ENCODE measurements at places on chromosomes 3 and 15. TPM values are rescaled to one million over a fixed set of nuclear protein-coding genes. Genes with fewer than 3 reads are reported as not detected.

TMEM108 gene
- total RNA-seq = 0.41 TPM

C2CD4A gene
- total RNA-seq = not detected

TEX55 gene
- not detected for total RNA-seq

CDHR4 gene
- 0.68 TPM for total RNA-seq

SPESP1 gene
- total RNA-seq = 3.3 TPM

ZNF385D gene
- total RNA-seq = 15.8 TPM

DNA sequence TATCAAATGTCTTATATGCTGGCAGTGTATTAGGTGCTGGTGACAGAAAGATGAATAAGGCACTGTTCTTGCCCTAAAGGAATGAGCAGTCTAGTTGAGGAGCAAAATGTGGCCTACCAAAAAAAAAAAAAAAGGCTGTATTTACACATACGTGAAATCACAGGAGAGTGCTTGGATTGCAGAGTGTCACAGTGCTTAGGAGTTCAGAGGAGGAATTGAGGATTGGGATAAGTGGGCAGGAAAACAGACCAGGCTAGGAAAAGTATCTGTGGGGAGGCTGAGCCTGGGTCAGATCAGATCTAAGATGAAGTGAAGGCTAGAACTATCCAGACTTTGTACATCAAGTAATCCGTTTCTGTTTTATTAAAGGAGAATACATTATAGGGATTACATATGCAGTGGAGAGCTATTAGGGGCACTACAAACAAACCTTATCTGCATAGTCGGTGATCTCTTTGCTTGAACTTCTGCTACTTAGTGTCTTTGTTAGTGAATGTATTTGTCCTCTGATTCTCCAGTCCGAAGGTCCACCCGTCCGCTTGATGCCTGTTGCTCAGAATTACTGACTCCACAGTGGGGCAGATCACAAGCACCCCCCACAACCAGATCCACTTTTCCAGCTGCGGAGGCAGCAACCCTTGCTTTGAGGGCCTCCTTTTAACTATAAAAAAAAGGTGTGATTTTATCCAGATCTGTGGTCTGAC lies 80.0 kb downstream of the FNDC3B start:
- no peak for DNase-seq

DNA sequence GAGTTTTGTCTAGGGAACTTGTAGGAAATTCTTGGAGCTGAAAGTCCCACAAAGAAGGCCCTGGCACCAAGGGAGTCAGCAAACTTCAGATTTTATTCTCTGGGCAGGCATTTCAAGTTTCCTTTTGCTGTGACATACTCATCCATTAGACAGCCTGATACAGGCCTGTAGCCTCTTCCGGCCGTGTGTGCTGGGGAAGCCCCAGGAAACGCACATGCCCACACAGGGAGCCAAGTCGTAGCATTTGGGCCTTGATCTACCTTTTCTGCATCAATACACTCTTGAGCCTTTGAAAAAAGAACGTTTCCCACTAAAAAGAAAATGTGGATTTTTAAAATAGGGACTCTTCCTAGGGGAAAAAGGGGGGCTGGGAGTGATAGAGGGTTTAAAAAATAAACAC lies 15.0 kb downstream of the TIGIT start:
- no peak for DNase-seq

GRCh38 chr3:57158813-57159738 lies 6.1 kb downstream of the IL17RD start:
- no peak for DNase-seq

- DNase-seq = no peak
Measured at GRCh38 chr3:47288966-47289910, 6.5 kb downstream of the KLHL18 start.

DNA sequence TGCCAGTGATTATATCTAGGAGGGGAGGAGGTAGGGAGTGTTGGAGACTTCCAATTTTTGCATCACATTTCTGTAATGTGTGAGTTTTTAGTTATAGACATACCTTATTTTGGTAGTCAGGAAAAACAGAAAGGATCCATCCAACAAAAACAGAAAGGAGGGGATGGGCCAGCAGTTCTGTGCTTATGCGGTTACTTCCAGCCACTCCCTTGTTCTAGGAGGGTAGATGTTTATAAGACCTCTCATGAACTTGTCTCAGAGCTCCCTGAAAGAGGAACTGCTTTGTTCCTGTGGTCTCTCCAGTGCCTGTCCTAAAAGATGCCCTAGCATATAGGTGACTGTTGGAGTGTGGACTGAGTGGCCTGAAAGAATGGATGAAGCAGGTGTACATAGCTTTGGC lies 323.3 kb downstream of the CACNA2D3 start:
- no peak for DNase-seq

DNA sequence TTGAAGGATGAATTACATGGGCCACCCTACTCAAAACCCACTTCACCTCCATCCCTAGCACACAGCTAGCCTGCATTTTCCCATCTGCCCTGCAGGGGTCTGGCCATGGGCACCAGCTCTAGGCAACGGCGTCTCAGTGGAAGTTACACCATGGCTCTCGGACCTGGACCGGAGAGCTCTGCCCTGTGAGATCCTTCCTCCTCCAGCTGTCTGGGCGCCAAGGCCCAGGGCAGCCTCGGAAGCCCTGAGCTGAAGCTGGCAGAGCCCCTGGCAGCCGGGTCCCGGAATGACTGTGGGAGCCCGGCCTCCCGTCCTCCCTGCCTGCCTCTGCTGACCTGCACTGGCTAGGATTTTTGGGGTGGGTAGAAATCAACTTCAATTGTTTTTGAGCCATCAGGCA lies 98.9 kb downstream of the CHSY1 start:
- DNase-seq = no peak

DNA sequence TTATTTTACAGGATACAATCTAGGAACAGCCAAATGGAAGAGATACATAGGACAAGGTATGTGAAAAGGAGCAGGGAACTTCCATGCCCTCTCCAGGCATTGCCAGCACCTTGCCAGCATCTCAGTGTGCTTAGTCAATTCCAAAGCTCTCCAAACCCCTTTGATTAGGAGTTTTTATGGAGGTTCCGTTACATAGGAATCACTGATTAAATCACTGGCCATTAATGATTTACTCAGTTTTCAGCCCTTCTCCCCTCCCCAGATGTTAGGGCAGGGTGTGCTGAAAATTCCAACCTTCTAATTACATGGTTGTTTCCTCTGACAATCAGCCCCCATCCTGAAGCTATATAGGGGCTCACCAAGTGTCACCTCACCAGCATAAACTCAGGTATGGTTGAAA lies 11.5 kb downstream of the MYLK start:
- DNase-seq = no peak

GRCh38 chr3:25897019-25897418 lies 107.1 kb downstream of the OXSM start:
- DNase-seq = no peak

DNA sequence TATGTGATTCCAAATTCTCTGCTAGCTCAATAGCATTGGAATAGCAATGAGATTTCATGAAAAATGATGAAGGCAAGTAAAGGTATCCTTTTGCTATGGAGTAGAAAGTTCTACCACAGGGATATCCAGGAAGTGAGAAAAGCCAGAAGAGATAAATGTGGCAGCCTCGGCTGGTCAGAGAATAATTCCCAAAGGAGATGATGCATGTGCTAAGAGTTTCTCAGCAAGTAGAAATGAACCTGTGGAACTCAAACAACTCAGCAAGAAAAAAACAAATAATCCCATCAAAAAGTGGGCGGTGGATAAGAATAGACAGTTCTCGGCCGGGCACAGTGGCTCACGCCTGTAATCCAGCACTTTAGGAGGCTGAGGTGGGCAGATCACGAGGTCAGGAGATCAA lies 38.2 kb downstream of the ALS2CL start:
- no peak for DNase-seq

- no peak for DNase-seq
Measured at GRCh38 chr15:55698653-55699052, 44.3 kb downstream of the PRTG start.

- DNase-seq = no peak
Measured at GRCh38 chr15:96735632-96736240, 405.2 kb downstream of the NR2F2 start.
